ENCODE measurements at places on chromosomes 1 and 21.
A peak's percentile ranks its signal among the peaks of the same experiment; 100 is the strongest.

- DNase-seq = peak; percentile 14
Observed at GRCh38 chr1:59903141-59903754, 23.3 kb downstream of the CYP2J2 start.

DNA sequence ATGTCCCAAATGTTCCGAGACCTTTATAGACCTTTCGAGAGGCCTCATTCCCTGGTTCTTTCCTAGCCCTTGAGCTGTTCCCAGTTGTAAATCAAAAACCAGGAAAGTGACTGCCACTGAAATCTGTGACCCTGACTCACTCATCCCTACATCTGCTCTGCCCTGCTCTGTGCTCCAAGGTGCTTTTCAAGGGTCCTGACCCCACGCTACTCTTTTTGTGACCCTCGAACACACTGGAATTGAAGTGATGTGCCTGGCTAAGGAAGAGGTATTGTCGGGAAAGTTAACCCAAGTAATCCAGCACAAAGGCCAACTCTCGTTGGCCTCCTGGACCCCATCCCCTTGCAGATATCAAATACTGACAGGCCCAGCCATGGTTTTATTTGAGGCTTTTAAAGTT is 244.4 kb downstream of the HHAT start:
- no peak for DNase-seq

- DNase-seq = no peak
Observed at GRCh38 chr1:48955774-48956173, 179.1 kb upstream of the BEND5 start.

GRCh38 chr1:211737115-211738035 is 62.0 kb upstream of the NEK2 start:
- no peak for DNase-seq

DNA sequence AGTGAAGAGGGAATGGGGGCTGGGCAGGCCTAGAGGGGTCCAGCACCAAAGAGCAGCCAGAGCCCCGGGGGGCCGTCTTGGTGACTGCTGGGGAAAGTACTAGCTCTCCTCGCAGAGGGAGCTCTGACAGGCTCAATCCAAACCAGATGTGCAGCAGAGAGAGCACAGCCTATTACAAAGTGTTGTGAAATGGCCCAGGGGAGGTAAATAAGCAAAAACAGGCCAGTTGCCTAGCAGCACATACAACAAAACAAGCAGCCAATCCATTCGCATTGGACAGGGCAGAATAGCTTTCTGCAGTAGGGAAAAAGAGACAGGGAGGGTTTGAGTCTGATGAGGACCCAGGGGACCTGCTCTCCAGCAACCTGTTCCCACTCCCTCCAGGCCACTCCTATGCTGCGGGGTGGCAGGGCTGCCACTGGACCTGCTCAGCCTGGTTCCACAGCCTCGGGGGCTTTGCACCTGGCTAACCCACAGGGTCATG is 239.6 kb upstream of the FGGY start:
- DNase-seq = no peak

DNA sequence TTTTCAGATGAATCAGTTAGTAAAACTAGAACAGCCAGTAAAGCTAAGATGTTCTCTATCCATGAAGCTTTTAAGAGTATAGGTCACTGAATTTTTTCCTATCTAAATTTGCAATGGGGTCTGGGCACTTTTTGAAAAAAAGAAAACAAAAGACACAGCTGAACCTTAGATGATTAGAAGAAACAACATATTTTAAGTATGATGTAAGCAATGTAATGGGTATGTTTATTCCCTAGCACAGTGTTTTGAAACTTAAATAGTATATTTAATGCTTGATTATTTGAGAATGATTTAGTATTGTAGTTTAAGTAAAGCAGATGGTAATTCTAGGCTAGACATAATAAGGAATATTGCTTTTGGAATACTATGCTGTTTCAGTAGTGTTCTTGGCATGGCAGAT is 36.2 kb downstream of the KCTD3 start:
- DNase-seq = no peak

DNA sequence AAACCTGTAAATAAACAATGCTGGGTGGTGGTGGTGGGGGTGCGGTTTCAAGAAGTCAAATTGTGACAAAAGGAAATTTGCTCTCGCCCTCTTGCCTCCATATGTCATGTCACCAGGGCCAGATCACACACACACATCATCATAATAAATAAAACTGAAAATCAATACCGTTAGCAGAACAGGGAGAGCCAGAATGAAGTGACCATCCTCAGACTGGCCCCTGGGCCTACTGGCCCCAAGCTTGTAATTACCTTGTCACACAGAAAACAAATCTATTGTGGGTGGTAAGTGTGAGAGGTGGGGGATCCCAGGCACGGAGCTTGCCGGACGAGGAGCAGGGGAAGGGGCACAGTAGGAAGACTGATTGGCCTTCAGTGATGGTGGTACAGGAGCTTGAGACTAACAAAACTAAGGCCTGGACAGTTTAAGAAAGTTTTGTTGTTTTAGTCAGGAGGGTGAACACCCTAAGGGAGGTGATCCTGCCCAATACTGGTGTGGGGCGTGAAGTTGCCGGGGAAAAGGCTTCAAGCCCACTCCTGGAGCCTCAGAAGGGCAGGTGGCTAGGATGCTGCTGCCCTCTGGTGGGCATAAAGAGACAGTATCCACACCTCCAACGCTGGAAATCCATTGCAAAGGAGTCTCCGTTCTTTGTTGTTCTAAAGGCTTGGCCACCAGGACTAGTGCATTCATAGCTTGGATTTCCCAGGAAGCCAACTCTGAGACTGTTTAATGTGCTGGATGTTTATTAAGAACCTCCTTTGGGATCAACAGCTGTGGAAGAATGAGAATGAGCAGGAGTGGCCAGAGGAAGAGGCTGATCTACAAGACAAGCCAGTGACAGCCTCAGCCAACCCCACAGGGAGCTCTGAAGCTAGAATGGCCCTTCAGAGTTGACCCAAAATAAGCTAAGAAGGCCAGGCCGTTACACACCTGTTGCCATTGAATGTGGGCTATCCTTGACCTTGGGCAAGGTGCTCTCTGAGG is 8.1 kb upstream of the C1orf216 start:
- peak; percentile 55 for DNase-seq

Data from activated CD4-positive, alpha-beta T cell treated with anti-CD3 and anti-CD28 coated beads, Interleukin-2, Interleukin-6, amounts not matched to agents 100 ng/mL and 50 ng/mL, durations not matched to agents 16 hours and 8 hours (primary cell).